Endodermal cell (in vitro differentiated cells): ENCODE measurements at places on chromosomes 4 and X. TPM values are rescaled to one million over a fixed set of nuclear protein-coding genes. Genes with fewer than 3 reads are reported as not detected.

The RAI2 gene
- 3.1 to 5.8 TPM (median 5.5 TPM) in 3 replicates for total RNA-seq

The DGAT2L6 gene
- not detected in 2 replicates for total RNA-seq

The IL2RG gene
- not detected in 3 replicates for total RNA-seq

The TRPC5OS gene
- total RNA-seq: not detected in 2 replicates

The MAGEB2 gene
- total RNA-seq: not detected in 2 replicates

The ARHGAP36 gene
- 0.24 and 0.93 TPM in 2 replicates for total RNA-seq

The ACE2 gene
- total RNA-seq: 0.33 to 1.2 TPM (median 0.73 TPM) in 3 replicates

The RTL5 gene
- total RNA-seq: 5.4 to 8.4 TPM (median 8.2 TPM) in 3 replicates

The AKAP14 gene
- total RNA-seq: not detected in 3 replicates

The RNF128 gene
- 0.43 and 0.48 TPM in 2 replicates for total RNA-seq

The GPRIN3 gene
- 1.9 and 2.3 TPM in 2 replicates for total RNA-seq

The CBLL2 gene
- total RNA-seq: not detected in 3 replicates

The CLCN4 gene
- total RNA-seq: 3.7 and 4.3 TPM in 2 replicates

The TMPRSS11B gene
- 0.18 TPM in 1 of 3 replicates, not detected in the others for total RNA-seq
